Stimulated activated CD8-positive, alpha-beta memory T cell treated with anti-CD3 and anti-CD28 coated beads, Interleukin-15, amount 100 ng/mL, for 4 hours (primary cell): ENCODE measurements at places on chromosomes 7 and 10.

- no peak for DNase-seq
Measured at GRCh38 chr7:4958477-4959301, at the start of gene MMD2. MMD2 (minus strand) TSS chr7:4959187; CDS start chr7:4959017, 170 bp downstream.

GRCh38 chr7:141844256-141844655, 3.0 kb upstream of the PRSS37 start:
- DNase-seq, result no peak

DNA sequence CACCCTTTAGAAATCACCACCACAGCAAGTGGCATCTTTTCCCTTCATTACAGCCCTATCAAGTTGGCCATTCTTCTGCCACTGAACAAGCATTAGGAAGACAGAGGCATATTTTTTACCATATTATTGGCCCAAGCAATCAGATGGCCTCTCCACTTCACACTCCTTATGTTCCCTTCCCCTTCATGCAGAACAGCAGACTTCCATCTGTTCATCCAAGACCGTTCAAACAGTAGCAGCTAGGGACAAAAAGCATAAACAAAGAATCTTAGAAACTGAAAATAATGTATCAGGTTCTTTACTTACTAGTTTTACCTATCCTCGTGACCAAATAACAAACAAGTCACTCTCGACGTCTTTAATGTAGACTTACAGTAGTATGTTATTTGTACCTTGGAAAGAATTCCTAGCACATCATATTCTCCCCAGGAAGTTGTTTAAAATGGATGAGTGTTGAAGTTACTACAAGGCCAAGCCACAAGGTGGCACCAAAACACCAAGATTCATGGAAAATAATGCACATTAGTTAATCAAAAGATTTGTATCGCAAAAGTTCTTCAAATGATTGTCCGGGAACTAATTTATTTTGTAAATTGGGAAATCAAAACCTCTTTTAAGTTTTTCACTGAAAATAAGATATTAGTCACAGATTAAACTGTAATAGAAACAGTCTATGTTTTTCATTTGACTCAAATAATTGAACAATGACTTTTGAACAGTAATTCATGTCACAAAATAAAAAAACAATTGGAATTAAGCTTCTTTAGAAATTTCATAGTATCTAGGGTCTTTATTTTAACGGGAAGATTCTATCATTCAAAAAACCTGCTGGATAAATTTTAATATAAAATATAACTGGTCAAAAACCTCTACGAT, 112.1 kb downstream of the VPS41 start:
- DNase-seq, result peak; percentile 7

DNA sequence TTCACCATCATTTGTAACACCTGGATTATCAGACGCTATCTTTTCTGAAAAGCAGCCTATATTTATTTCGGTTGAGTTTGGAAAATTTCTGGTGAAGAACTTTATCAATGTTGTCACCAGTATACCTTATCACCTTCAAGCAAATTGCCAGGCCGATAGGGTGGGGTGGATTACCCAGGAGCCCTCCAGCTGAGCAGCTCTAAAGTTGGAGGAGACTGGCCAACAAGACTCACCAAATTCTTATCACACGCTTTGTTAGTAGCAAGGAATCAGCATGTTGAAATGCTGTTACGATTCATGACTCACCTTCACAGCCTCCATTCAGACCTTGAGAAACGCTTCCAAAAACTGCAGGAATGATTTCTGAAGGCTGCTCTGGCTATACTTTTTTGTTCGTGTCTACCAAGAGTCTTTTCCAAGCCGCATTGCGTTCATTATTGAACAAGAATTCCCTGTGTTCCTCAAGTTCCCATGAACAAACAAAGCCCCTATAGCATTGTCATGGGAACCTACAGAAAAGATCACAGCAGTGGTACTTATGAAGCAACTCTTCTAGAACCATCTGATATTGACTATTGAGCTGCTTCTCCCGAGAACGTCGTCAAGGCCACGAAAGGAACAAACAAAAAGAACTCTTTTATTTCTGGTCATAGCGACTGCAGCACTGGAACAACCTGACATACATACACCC, 291.4 kb downstream of the SFMBT2 start:
- DNase-seq, result no peak

DNA sequence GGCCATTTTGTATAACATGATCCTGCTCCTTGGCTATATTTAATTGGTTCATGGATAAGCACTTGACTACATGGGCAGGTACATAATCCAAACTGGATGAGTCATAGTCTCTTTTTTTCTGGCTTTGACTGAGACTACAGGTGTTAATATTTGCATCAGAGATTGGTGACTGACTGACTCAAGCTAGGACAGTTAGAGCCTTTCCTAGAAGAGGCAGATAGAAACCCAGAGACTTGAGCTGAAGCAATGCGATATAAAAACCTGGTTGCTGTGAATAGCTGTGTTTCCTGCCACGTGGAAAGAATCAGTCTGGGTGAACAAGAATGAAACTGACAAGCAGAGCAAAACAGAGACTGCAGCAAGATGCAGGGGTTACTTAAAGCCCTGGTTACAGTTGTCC, 81.0 kb downstream of the SAMD9 start:
- DNase-seq, result no peak

DNA sequence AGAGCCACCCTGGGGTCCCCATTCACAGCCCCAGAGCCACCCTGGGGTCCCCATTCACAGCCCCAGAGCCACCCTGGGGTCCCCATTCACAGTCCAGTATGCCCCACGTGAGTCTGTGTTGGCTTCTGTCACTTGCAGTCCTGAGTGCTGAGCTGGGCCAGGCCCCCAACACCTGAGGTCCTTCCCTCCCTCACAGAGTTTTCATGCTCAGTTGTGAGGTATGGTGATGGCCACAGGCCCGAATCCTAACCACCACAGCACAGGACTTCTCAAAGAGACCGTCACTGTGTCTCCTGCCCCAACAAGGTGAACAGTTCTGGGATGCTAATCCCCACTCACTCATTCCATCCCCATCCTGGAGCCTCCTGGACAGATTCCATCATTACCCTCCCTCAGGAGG, 239.2 kb downstream of the PTPRN2 start:
- no peak for DNase-seq

DNA sequence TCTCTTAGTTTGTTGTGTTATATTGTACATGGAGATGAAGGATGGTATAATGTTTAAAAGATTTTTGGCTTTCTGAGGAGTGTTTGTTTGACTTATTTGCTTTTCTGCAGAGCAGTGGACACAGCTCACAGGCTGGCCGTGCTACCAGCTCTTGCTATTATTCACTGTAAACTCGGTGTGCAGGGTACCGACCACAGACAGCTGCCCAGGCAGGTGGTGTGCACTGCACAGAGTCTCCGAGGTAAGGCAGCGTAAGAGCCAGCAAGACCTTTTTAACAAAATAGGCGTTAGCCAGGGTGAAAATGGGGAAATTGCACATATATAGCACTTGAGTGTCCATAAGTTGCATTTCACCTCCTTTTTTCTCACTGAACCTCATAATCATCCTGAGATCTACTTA, 438.0 kb downstream of the CNTNAP2 start:
- DNase-seq, result no peak

GRCh38 chr10:100291356-100291755, 4.9 kb upstream of the BLOC1S2 start:
- no peak for DNase-seq

- no peak for DNase-seq
Measured at GRCh38 chr10:77289027-77289501, 348.5 kb downstream of the KCNMA1 start.

DNA sequence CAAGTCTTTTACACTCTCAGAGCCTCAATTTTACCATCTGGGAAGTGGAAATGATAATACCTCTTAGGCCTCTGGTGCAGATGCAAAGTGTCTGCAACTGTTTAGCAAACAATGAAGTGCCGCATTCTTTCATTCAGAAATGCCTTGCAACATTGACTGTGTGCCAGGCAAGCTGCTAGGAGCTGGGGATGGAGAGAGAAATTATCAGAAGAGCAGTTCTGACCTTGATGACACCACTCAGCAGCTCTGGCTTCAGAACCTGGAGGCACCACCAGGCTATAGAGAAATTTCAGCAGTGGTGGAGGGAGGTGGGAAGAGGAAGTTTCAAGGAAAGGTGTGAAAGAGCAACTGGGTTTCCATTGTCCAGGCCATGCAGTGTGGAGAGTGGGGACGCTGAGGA, 78.1 kb upstream of the HABP2 start:
- no peak for DNase-seq

DNA sequence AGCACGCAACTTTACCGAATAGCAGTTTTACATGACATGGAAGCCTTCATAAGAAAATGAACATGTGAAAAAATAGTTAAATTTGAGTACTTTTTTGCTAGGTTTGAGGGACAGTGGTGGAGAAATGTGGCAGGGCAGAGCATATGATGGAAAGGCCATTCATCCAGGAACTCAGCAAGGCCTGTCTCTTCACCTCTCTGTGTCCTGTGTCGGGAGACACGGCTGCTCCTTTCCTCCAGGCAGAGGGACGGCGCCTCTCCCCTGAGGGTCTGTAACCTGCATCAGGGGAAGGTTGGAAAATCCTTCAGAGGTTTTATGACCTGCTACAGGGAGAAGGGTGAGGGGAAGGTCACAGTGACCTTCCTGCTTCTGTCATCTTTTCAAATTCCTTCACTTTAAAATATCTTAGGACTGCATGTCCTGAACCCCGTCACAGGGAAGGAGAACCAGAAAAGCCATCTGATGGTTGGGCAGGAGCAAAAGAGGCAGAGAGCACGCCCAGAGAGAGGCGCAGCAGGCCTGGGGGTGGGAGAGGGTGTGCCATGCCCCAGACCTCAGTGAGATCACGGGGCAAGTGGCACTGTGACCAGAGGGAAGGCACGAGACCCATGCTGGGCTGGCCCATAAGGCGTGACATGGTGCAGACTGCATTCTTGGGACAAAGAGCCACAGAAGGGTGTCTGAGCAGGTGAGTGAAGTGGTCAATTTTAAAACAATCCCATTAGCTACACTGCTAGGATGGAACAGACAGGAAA, 44.0 kb downstream of the GSDME start:
- no peak for DNase-seq

DNA sequence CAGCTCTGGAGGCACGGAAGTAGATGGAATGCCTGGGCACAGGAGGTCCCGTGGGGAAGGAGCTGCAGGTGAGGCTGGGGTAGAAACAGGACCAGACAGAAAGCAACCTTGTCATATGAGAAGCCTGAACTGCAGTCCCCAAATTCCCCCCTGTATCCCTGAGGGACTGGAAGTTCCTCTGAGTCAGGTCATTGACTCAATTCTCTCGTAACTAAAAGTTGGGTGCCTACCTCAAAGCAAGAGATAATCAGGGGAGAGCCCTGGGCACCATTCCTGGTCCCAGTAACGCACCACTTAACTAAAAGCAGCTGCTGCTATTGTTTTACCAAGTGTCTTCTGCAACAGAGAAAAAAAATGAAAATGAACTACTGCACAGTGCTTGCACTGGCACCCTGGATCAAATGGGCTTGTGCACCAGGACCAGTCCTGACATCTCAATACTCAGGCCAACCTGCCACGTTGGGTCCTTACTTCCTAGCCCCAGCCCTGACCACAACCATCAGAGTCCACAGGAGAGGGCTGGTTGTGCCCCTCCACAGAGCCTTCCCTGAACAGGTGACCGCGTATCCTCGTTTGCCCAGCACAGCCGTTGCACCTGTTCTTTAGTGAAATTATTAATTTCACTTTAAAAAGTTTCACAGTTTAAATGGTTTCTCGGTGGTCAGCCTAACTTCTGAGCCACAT, 79.3 kb downstream of the GRID1 start:
- no peak for DNase-seq

- no peak for DNase-seq
Measured at GRCh38 chr7:99625321-99625720, 8.6 kb downstream of the ZSCAN25 start.

GRCh38 chr7:53602817-53603418, 567.5 kb downstream of the POM121L12 start:
- no peak for DNase-seq

GRCh38 chr7:141960687-141961422, 12.7 kb downstream of the TAS2R38 start:
- DNase-seq, result no peak

DNA sequence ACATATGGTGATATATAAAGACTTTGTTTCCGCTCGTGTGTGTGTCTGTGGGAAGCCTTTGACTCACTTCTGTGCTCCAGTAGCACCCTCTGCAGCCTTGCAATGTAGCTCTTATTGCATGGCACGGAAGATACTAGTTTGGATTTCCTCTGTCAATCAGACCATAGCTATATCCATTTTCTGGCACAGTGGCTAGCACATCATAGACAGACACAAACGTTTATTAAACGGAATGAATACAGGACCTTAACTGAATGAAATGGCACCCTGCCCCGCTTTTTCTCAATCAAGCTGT, 124.0 kb upstream of the PTPN20 start:
- DNase-seq, result no peak

GRCh38 chr7:71285571-71286145, 153.7 kb downstream of the GALNT17 start:
- no peak for DNase-seq

DNA sequence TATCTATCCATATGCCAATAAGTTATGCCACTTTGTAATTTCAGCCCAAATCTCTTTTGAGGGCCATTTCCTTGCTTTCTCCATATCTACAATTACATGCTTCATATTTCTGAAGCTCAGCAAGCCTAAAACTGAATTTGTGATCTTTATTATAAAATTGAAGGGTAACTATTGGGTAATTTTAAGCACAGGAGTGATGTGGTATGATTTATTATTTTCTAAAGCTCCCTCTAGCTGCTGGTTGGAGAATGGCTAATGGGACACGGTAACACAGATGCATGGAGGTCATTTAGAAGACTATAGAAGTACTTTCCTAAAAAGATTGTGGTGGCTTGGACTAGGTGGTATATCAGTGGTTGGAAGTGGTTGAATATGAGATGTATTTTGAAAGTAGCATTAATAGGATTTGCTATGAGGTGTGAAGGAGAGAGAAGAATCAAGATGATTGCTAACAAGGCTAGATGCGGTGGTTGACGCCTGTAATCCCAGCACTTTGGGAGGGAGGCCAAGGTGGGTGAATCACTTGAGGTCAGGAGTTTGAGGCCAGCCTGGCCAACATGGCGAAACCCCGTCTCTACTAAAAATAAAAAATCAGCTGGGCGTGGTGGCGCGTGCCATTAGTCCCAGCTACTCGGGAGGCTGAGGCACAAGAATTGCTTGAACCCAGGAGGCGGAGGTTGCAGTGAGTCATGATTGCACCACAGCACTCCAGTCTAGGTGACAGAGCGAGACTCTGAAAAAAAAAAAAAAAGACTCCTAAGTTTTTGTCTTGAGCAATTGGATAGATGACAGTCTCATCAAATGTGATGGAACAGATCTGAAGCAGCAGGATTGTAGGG, 13.9 kb downstream of the KLHDC10 start:
- DNase-seq, result no peak

- DNase-seq, result no peak
Measured at GRCh38 chr10:53003094-53003493, 230.5 kb upstream of the MBL2 start.

- no peak for DNase-seq
Measured at GRCh38 chr7:17392846-17393245, 94.4 kb downstream of the AHR start.

GRCh38 chr10:38025283-38025682, 14.8 kb downstream of the ZNF33A start:
- no peak for DNase-seq

- no peak for DNase-seq
Measured at GRCh38 chr7:35749556-35749955, 51.3 kb upstream of the SEPTIN7 start.

- no peak for DNase-seq
Measured at GRCh38 chr7:4386190-4386589, 295.9 kb upstream of the FOXK1 start.
